Prostate gland (tissue), 2 donors: ENCODE measurements at places on chromosomes 6 and 20. TPM values are rescaled to one million over a fixed set of nuclear protein-coding genes. Genes with fewer than 3 reads are reported as not detected.

The GSTA1 gene
- 329 TPM for total RNA-seq

DNA sequence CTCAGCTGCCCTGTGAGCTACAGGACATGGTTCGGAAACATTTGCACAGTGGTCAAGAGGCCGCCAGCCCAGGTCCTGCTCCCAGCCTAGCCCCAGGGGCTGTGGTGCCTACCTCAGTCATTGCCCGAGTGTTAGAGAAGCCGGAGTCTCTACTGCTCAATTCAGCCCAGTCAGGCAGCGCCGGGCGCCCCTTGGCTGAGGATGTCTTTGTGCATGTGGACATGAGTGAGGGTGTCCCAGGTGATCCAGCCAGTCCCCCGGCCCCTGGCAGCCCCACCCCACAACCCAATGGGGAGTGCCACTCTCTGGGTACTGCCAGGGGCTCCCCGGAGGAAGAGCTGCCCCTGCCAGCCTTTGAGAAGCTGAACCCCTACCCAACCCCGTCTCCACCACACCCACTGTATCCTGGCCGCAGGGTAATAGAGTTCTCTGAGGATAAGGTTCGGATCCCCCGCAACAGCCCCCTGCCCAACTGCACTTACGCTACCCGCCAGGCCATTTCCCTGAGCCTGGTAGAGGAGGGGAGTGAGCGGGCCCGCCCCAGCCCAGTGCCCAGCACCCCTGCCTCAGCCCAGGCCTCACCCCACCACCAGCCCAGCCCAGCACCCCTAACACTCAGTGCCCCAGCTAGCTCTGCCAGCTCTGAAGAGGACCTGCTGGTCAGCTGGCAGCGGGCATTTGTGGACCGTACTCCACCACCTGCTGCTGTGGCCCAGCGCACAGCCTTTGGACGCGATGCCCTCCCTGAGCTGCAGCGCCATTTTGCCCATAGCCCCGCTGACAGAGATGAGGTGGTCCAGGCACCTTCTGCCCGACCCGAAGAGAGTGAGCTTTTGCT is 5.2 kb downstream of the LRRC73 start:
- no peak for DNase-seq

GRCh38 chr6:127893541-127893940 is 7.3 kb downstream of the THEMIS start:
- DNase-seq: no peak

- DNase-seq: no peak
Observed at GRCh38 chr6:31356216-31356945, 598 bp downstream of the HLA-B start.

DNA sequence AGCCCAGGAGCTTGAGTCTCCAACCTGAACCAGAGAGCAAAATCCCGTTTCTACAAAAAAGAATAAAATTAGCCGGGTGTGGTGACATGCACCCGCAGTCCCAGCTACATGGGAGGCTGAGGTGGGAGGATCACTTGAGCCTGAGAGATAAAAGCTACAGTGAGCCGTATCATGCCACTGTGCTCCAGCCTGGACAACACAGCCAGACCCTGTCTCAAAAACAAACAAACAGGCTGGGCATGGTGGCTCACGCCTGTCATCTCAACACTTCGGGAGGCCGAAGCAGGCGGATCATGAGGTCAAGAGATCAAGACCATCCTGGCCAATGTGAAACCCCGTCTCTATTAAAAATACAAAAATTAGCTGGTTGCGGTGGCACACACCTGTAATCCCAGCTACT is 11.4 kb upstream of the PTCRA start:
- no peak for DNase-seq

- DNase-seq: no peak
Observed at GRCh38 chr6:17093686-17094085, 8.2 kb upstream of the STMND1 start.

The DDX43 gene
- total RNA-seq: 11.0 TPM

DNA sequence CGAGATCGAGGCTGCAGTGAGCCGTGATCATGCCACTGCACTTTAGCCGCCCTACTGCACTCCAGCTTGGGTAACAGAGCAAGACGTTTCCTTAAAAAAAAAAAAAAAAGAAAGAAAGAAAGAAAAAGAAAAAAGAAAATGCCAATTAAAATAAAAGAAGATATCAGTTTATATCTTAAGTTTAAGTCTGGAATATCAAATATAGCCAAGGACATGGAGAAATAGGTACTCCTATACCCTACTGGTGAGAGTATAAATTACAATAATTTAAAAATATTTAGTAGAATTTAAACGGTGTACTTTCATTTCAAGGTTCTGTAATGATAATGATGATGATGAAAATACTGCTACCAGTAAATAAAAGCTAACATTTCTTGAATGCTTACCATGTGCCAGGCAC is 3.8 kb upstream of the TRIM31 start:
- no peak for DNase-seq

DNA sequence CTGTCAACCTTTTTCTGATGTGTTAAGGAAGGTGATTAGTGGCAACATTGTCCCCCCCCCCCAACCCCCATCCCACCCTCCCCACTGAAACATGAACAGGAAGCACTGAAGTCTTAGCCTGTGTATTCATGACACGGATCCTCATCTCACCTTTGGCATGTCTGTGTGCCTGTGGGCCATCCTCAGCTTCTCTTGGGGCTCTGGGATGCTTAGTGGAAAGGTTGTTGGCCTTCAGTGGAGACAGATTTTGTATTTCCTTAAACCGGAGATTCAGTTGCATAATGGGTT is 93.6 kb downstream of the RREB1 start:
- no peak for DNase-seq

The JPH2 gene
- total RNA-seq: 29.1 TPM

DNA sequence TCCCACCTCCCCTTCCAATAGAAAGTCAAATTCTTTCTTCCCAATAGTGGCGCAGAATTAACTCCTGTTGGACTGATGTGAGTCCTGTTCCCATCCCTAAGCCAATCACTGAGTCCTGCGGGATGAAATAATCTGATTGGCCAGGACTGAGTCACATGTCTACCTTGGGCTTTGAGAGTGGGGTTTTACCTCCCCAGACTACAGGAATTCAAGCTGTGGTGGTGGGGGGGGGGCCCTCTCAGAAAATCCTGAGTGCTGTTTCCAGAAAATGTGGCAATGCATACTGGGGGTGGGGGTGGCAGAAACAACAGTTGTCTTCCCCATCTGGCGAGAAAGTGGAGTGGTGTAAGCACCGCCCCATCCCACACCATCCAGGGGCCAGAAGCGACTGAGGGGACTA is 65.7 kb downstream of the CTCFL start:
- DNase-seq: no peak

- DNase-seq: no peak
Observed at GRCh38 chr6:7088076-7088742, 19.6 kb upstream of the RREB1 start.

GRCh38 chr6:47852727-47853126 is 70.9 kb downstream of the OPN5 start:
- no peak for DNase-seq

The EFCAB8 gene
- 0.87 TPM for total RNA-seq

DNA sequence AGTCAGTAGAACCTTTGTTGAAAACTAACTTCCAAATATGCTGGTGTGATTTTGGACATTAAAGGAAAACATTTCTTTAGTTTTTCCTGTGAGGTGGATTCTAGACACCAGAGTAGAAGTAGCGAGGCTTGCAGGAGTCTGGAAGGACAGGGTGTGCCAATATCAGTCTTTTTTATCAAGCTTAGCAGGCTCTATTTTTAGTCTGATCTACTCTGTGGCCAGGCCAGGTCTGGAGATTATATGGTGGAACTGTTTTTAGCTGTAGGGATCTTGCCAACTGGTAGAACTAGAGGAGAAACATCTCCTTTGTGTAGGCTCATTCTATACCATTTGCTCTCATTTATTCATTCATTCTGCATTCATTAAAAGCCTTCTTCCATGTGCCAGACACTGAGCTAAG is 42.7 kb downstream of the LRP11 start:
- no peak for DNase-seq

The MAPK13 gene
- total RNA-seq: 53.5 TPM

GRCh38 chr6:13278991-13279390 is 49.3 kb downstream of the TBC1D7 start:
- no peak for DNase-seq

- DNase-seq: no peak
Observed at GRCh38 chr6:159077123-159077522, 32.3 kb upstream of the TAGAP start.

- DNase-seq: no peak
Observed at GRCh38 chr6:36999061-36999750, 6.2 kb upstream of the FGD2 start.

GRCh38 chr6:104908031-104908887 is 48.5 kb upstream of the HACE1 start:
- DNase-seq: no peak

The ISM1 gene
- total RNA-seq: 2.2 TPM

- no peak for DNase-seq
Observed at GRCh38 chr6:71489736-71490135, 201.1 kb downstream of the OGFRL1 start.

The BANF2 gene
- not detected for total RNA-seq

- no peak for DNase-seq
Observed at GRCh38 chr6:166058064-166058739, 109.4 kb downstream of the TBXT start.

- DNase-seq: no peak
Observed at GRCh38 chr6:169677096-169677495, 24.7 kb downstream of the WDR27 start.

The TRIM15 gene
- total RNA-seq: not detected

The KCNQ2 gene
- total RNA-seq: 0.46 TPM

DNA sequence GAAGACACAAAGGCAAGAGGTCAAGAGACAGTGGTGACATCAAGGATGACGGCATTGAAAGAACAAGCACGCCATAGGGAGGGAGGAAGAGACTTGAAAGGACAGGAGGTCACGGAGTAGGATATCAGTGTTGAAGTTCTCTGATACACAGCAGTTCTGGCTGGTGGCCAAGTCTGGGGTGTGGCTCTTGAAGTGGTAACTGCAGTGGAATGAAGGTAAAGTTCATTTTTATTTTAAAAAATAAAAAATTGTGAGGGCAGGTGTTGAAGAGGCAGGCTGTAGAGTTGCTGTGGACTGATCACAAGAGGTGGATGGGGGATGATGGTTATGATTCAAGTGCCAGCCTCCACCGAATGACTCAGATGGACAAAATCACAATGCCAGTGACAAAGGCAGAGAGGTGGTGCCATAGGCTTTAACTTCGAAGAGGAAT is 53.2 kb upstream of the BMP2 start:
- no peak for DNase-seq

- DNase-seq: no peak
Observed at GRCh38 chr6:41675176-41675775, 37.0 kb downstream of the MDFI start.

The UST gene
- 6.6 TPM for total RNA-seq

- peak; percentile 24 for DNase-seq
Observed at GRCh38 chr20:38049800-38050199, 16.3 kb downstream of the RPRD1B start.

The OR12D3 gene
- not detected for total RNA-seq

- no peak for DNase-seq
Observed at GRCh38 chr20:47326658-47327268, 29.7 kb downstream of the ZMYND8 start.

DNA sequence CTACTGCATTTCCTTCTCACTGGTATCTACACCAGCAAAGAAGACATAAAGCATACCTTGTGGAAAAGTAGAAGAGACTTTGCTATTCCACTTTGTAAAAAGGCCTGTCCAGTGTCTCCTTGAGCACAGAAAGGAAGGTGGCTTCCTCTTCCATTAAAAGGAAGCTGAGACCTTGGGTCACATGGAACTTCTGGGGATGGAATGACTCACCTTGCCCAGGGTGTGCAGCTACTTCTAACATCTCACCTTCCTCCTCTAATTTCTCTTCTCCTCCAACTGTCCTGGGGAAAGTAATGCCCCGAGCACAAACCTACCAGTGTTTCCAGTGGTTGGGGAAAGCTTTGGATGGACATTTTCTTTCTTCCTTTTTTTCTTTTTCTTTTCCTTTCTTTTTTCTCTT is 848.8 kb upstream of the MAP3K7 start:
- no peak for DNase-seq

The SAMD10 gene
- total RNA-seq: 14.7 TPM

GRCh38 chr6:63352544-63353285 is 32.9 kb upstream of the LGSN start:
- DNase-seq: no peak

DNA sequence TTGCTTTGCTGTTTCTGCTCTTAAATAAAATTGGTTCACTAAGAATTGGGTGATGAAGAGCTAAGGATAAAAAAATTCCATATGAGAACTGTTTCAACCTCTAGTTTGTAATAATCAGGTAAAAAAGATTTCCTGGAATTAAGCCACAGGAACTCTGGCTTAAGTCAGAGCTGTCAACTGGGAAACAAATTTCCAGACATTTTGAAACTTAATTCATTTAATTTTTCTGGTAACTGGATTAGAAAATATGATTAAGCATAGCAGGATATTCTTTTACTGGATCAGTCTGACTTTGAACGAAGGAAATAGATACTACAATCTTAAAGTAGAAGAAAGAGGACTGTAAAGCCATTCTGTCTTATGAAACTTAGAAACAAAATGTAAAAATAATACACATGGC is 1.3 kb upstream of the VIP start:
- no peak for DNase-seq

The HLA-DRB5 gene
- not detected for total RNA-seq

The KCNG1 gene
- total RNA-seq: 6.8 TPM

The TNFRSF21 gene
- 22.5 TPM for total RNA-seq
